A673 (cell line): ENCODE measurements at places on chromosomes 11 and 22.
A peak's percentile ranks its signal among the peaks of the same experiment; 100 is the strongest.

DNA sequence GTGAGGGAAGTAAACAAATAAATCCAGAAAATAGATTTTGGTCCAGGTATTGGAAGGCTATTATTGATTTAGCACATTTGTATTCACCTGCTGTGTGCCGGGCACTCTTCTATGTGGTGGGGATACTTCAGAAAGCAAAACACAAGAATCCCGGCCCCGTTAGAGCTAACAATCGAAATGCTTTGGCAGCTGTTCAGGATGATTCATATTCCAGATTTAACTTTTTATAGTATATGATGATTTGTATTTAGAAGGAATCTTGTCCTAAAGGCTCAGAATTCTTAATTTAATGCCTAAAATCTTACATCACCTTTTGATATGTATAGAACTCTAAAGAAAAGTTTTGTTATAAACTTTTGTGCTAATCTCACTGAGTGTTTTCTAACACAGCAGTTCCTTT lies 28.0 kb downstream of the ZC3H12C start:
- DNase-seq, result peak; percentile 44

DNA sequence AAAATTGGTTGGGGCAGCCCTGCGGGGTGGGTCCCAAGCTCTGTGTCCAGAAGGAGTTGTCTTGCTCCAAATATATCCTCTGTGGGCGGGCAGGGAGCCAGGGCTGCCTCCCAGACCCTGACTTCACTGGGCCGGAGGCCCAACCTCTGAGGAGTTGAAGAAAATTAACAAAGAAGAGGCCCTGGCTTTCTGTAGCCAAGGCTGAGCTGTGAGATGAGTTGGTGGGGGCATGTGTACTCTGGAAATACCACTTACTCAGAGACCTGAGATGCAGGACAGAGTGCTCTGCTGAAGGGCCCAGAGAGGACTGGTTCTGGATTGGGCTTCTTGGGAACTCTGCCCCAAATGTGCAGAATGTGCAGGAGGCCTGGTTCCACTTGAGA lies 96.3 kb downstream of the SWAP70 start:
- DNase-seq, result no peak

DNA sequence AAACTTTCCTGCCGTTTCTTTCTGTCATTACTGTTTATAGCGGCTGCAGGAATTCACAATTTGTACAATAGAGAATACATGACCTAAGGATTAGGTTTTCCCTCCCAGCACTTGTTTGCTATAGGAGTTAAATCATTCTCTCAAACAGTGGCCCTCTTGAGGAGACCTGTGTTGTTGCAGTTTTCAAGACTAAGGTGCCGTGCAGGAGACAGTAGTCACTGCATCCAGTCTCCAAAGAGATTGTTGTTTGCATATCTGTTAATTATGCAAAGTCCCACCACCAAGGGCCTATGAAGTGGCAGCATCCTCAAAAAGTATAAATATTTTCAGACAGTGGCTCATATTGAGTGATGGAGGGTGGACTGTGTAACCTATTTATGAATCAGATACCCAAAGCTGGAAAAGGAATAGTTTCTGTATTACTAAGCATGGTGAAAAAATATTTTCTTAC lies 2.3 kb downstream of the PRSS23 start:
- peak; percentile 82 for DNase-seq

DNA sequence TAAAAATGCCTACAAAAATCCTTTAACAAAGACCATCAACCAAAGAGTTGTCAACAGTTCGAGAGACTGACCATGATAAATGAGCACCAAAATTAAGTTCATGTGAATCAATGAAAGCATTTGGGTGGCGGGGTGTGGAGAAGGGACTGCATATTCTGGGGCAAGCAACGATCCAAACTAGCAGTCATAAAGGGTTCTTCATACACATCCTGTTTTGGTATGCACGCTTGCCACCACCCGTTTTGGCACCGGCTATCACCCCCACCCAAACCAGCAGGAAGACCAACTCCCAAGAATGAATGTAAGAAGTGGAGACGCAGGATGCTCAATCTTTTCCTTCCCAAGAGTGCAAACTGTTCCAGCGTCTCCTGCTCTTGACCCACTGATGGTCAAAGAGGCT lies 80.8 kb downstream of the SGSM3 start:
- DNase-seq, result no peak

- DNase-seq, result no peak
Measured at GRCh38 chr11:82403640-82404305, 329.9 kb downstream of the FAM181B start.

DNA sequence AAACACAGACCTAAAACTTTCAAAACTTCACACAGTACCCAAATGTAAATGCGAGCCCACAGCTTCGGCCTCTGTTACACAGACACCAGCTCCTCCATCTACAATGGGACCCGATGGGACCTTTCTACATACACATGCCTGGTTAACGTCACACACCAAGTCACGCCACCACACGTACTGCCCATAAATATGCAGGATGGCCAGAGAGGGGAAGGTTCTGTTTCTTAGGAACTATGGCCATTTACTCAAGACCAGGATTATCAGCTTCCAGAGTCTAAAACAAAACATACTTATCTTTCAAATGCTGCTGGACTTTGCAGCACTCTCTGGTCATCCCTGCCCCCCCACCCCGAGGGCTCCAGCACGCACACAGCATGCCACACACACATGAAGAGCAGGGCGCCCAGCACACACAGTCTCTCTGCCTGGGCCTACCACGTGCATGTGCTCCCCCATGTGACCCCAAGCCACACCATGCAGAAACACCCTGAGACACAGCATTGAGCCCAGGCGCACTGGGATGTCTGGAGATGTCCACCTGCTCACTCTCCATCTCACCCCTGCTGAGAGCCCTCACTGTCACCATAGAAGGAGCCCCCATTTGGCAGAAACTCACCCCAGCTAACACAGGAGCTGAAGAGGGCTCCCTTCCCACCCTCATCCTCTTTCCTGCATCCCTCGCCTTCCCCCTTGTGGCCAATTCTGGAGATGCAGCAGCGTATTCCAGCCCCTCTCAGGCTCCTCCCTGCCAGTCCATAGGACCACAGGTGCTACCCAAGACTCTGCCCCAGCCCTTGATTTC lies 61.8 kb downstream of the SLC22A12 start:
- DNase-seq, result peak; percentile 83

GRCh38 chr22:50696799-50697561 lies 24.4 kb downstream of the SHANK3 start:
- DNase-seq, result peak; percentile 36

DNA sequence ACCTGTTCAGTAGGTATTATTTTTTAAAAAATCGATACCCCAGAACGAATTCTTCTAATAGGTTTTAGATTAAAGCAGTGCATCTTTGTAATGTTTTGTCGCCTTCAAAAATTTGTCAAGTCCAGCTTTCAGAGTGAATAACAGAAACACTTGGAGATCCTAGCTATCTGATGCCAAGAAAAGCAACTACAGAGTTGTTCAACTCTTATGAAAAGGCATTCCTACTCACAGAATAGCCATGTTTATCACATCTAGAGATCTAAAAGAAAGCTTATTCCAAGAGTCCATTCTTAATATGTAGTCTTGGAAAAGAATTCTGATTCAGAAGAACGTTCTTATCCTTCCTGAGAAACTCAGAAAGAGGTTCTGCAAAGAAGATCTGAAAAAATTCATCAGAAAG lies 268.5 kb downstream of the TTC28 start:
- DNase-seq, result no peak

DNA sequence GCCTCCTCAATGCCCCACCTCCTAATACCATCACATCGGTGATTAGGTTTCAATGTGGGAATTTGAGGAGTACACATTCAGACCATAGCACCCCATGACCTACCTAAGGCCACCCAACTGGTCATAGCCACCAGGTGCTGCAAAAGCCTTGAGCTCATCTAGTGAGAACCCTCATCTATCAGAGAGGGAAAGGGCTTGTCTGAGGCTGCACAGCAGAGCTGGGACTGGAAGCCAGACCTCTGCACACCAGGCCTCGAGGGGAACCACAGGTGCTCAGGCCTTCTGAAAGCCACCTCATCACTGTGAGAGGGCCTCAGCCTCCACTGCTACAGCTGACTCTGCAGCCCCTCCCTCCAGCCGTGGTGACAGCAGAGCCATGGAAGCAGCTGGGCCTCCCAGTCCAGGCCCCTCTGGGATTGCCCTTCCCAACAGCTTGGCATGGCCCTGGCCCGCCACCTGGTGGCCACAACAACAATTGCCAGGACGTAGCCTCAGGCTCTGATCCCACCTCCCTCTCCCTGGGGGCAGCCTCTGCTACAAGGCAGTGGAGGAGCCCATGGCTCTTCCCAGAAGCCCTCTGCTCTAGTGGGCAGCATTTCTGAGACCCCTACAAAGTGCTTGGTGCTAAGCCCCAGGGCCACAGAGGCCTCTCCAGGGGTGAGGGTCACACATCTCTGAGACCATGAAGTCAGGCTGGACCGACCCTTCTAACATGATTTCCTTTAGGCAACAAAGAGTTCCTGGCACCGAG lies 41.0 kb upstream of the PRDM11 start:
- peak; percentile 95 for DNase-seq

DNA sequence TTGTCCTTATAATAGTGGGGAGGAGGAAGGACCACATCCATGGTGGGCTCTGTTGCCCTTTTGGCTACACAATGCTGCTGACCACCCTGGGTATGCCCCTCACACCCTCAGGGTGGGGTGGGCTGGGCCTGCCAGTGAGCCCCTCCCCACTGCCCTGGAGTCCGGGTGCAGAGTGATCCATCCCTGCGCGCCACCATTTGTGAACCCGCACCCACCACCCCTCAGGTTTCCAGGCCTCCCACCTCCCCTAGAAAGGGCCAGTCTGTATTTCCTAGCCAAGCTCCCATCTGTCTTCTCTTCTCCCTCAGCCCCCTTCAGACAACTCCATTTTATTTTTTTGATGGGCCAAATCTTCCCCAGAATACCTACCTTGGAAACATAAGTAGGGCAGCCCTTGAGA lies 25.0 kb downstream of the MS4A10 start:
- no peak for DNase-seq

DNA sequence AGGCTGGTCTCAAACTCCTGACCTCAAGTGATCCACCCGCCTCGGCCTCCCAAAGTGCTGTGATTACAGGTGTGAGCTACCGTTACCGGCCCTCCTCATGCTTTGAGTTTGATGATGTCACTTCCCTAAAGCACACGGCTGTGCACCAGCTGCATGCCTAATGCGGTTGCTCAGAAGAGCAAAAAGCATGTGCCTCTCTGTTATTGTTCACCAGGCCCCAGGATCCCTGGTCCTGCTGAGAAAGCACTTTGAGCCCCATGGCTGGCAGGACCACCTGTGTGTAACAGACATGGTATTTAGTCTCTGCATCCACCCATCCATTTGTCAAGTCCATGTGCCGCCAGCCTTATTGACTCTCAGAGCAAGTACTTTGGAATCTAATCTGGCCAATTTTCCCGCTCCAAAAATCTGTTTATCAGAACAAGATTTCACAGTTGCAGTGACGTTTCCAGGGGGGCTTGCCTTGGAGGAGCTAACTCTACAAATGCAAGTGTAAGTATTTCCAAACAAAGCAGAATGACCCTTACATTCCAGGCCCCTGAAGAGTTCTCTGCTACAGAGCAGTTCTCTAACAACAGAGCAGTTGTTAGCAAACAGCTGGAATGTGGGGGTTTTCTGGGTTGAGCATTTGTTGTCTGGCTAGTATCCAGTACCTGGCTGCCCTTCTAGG lies 89.4 kb downstream of the LDLRAD3 start:
- no peak for DNase-seq
